ENCODE measurements at places on chromosomes 3 and 15.

- no peak for DNase-seq
Measured at GRCh38 chr3:103025880-103026279, 591.1 kb downstream of the ZPLD1 start.

GRCh38 chr3:25090698-25091453 lies 337.2 kb upstream of the RARB start:
- no peak for DNase-seq

GRCh38 chr3:161508852-161509477 lies 12.4 kb downstream of the OTOL1 start:
- no peak for DNase-seq

DNA sequence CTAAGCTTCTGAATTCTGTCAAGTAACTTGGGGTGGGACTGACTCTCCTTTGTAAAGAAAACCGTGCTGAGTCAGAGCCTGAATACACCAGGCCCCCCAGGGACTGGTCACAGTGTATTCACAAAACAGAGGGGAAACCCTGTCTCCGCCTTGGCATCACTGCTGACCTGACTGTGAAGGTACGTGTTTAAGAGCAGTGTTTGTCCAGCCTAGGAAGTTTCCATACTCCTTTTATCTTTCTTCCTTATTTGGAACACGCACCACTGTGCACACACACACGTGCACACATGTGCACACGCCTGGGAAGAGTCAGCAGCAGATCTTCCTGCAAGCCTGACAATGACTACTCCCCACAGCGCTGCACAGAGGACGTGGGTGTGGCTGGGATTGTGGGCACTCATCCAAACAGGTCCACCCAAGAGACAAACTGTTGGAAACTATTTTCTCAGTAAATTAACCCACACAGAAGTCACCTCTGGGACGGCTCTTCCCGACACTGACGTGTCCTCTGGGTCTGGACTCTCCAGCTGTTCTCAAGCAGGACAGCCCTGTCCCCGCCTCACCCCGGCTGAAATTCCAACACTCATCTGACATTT lies 87.7 kb downstream of the ATP10A start:
- DNase-seq = no peak

DNA sequence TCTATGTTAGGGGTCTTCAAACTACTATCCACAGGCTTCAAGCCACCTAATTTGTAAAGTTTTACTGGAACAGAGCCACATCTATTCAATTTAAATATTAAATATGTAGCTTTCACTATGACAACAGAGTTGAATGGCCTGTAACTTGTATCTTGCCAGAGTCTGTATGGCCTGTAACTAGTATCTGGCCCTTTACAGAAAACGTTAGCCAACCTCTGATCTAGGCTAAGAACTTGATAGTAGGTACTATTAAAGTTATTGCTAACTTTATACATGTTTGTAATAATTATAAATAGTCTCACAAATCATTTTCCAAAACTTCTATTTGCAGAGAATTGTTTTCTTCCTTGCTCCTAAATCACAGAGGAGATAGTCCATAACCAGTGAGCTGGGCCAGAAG lies 40.0 kb downstream of the ANKRD28 start:
- no peak for DNase-seq

- DNase-seq = no peak
Measured at GRCh38 chr15:63600001-63600615, 2.9 kb downstream of the FBXL22 start.

GRCh38 chr3:184241447-184242296 lies 7.1 kb downstream of the ALG3 start:
- no peak for DNase-seq

DNA sequence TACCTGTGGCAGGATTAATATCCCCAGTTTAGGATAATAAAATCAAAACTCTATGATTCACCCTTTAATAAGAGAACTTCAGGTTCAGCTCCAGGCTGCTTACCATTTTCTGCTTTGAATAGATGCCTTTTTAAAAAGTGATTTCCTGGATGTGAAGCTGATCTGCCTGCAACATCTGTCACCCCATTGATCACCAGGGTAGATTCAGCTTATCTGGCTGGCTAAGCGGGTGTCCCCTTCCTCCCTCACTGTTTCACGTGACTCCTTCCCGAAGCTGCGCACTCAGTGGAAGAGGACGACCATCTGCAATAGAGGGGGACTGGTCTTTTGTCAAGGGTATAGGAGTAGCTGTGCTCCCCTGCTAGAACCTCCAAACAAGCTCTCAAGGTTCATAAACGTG lies 128.1 kb downstream of the IL1RAP start:
- DNase-seq = no peak

- no peak for DNase-seq
Measured at GRCh38 chr3:179885950-179886349, 150.8 kb downstream of the PEX5L start.

- no peak for DNase-seq
Measured at GRCh38 chr15:30954674-30955073, 36.8 kb downstream of the MTMR10 start.

DNA sequence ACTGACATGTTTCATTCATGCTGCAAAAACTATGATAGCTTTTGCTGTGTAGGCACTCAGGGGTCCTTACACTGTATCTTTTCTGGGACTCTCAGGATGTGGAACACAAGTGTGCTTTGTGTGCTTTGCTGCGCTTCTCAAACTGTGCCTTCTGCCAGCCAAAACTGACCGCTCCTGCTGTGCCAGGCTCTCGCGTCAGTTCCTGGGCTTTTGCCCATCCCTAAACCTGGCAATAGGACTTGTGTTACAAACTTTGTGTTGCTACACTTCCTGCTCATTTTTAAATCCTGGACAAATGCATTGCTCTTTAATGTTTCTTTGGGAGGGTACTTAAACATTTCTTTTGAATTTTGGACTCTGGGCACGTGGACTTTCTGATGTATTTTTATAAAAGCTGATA lies 60.3 kb downstream of the DIPK2A start:
- DNase-seq = no peak

- DNase-seq = no peak
Measured at GRCh38 chr3:22565393-22565792, 637.7 kb upstream of the UBE2E2 start.

GRCh38 chr15:55627730-55628368 lies 39.7 kb upstream of the PYGO1 start:
- no peak for DNase-seq

DNA sequence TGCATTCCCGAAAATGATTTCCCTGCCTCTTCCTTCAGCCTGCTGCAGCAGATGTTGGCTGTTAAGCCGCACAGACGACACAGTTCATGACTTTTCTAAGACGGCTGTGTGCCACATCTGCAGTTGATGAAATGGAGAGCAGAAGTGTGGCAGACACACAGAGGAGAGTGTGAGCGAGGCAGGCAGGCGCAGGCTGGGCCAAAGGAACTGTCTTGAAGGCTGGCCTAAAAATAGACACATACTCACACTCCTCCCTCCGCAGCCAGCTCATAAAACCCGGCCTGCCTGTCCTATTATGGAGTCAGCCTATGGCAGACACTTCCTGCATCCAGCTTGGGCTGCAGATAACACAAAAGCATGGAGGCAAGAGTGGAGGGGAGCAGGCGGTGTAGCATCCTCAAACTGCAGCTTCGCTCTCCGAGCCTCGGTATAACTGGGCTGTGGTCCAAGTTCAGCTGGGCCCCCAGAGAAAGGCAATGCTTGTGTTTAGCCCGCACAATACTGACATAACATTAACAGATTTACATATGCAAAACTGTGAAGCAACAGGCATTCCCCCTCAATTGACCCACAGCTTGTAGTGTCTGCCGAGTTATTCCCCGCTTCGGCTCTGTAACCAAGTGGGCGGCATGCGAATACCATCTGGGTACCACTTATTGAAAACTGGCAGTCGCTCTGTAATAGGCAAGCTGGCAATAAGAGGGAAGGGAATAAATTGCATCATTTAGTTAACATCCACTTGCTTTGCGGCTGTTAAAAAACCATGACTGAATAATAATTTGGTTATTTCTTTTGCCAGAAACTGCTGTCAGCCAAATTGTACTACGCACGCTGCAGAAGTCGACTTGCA lies 40.8 kb downstream of the FOXP1 start:
- DNase-seq = no peak

DNA sequence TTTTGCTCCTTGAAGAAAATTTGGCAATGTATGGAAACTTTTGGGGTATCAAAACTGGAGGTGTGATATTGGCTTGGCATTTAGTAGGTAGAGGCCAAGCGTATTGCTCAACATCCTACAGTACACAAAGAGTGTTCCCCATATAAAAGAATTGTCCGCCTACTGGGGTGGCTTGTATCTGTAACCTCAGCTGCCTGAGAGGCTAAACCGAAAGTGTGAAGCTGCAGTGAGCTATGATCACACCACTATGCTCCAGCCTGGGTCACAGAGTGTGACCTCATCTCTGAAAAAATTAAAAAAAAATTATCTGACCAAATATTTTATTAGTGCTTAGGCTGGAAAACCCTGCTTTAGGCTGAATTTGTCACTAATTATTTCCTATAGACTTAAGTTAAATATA lies 483.9 kb downstream of the PYDC2 start:
- DNase-seq = no peak

GRCh38 chr3:170137986-170138385 lies 43.5 kb downstream of the PHC3 start:
- DNase-seq = no peak

GRCh38 chr3:114351123-114351821 lies 57.4 kb downstream of the TIGIT start:
- DNase-seq = no peak

GRCh38 chr3:155744010-155744625 lies 753 bp downstream of the PLCH1 start:
- no peak for DNase-seq

DNA sequence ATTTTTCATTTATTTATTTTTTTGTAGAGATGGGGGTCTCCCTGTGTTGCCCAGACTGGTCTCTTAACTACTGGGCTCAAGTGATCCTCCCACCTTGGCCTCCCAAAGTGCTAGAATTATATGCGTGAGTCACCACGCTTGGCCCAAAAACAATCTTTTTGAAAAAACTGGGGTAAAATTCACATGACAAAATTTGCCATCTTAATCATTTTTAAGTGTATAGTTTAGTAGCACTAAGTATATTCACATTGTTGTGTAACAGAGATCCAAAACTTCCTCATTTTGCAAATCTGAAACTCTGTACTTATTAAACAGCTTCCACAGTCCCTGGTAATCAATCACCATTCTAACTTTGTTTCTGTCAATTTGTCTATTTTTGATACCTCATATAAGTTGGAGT lies 5.2 kb downstream of the SNX1 start:
- DNase-seq = no peak

DNA sequence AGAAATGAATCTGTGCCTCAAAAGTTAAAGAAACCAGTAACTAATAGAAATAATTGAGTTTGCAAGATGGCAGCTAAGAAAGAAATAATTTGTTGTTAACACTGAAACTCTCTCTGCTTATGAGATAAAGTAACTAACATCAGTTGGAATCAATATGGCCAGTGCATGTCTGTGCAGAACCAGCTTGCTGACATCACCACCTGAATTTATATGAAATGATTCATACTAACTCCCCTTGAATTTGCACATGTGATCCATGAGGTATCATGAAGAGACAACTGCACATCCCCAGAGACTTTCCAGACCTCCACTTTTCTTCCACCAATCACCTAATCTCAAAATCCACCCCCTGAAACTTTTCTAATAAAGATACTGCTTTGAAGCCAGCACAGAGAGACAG lies 10.3 kb upstream of the SLC25A38 start:
- no peak for DNase-seq

DNA sequence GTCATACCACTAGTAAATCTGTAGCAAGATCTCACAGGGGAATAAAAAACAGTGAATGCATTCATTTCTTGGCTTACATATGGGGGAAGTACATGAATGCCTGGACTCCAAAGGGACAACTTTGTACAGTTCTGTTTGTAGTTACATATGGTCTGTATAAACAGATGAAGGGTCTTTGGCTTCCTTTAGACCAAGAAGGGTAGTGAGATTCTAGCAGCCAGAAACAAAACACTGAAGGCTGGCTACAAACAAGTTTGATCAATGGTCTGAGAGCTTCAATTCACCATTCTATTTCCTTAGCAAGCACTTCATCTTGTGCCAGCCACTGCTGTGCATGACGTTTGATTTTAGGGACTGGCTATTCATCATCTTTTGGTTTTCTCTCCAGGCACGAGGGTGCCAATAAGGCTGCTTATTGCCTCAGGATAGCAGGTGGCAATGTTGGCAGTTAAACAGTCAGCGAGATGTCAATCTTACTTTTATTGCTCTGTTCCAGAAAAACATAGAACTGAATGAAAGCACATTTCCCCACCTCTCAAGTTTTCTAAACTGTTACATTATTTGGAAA lies 313.7 kb upstream of the COL8A1 start:
- DNase-seq = no peak

DNA sequence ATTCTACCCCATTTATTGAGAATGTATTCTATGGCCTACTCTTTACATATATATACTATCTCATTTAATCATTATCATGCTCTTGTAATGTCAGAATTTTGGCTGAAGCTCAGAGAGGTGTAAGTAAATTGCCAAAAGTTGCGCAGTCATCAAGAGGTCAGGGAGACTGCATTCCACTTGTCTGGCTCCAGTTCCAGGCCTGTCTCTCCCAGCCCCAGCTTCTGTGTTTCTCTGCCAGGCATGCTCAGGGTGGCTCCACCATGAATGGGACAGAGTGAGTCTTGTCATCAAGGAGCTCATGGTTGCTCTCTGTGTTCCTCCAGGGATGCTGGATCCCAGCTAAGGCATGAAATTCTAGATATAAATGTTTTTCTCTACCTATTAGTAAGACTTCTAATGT lies 635.1 kb upstream of the MDFIC2 start:
- DNase-seq = no peak

- DNase-seq = no peak
Measured at GRCh38 chr3:71753701-71754609, at the start of gene GPR27. Gene GPR27 (plus strand): TSS chr3:71753855. CDS start chr3:71754050, 195 bp downstream.

GRCh38 chr15:63874616-63875015 lies 40.9 kb upstream of the HERC1 start:
- no peak for DNase-seq

DNA sequence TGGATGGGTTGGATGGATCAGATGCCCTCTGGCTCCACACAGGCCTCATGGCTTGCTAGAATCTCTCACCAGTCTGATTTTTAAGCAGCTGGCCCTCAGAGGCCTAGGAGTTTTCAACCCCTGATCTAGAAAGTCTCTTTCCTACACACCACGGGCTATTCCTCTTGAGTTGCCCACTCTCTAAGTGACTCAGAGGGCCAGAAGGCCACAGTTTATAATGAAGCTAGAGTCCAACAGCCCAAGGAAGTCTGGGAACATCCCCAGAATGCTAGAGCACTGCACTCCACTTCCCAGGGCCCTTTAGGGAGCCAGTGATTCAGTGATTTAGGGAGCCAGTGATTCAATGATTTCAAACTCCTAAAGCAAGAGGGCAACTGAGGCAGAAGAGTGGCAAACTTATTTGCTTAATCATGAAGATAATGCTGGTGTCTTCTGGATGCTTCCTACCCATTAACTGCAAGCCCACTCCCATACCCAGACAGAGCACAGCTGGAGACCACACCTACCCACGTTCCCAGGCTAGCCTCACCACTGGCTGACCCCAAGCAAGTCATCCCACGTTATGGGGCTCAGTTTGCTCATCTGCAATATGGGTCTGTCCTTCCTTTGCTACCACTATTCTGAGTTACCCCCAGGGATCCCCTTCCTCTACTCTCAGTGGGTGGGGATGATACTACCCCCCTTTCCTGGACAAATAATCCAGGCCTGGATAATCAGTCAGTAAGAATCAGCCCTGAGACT lies 36.7 kb downstream of the ABTB1 start:
- no peak for DNase-seq

GRCh38 chr3:172786036-172786435 lies 35.5 kb downstream of the ECT2 start:
- no peak for DNase-seq

Measured in omental fat pad (tissue), 4 donors.